Activated CD4-positive, alpha-beta T cell treated with anti-CD3 and anti-CD28 coated beads, Interleukin-10, Interleukin-2, amounts not matched to agents 100 ng/mL and 50 ng/mL, durations not matched to agents 16 hours and 8 hours (primary cell): ENCODE measurements at places on chromosomes 3 and 15.

- no peak for DNase-seq
These were observed 189.9 kb downstream of the AKAP13 start for GRCh38 chr15:85570336-85570735.

DNA sequence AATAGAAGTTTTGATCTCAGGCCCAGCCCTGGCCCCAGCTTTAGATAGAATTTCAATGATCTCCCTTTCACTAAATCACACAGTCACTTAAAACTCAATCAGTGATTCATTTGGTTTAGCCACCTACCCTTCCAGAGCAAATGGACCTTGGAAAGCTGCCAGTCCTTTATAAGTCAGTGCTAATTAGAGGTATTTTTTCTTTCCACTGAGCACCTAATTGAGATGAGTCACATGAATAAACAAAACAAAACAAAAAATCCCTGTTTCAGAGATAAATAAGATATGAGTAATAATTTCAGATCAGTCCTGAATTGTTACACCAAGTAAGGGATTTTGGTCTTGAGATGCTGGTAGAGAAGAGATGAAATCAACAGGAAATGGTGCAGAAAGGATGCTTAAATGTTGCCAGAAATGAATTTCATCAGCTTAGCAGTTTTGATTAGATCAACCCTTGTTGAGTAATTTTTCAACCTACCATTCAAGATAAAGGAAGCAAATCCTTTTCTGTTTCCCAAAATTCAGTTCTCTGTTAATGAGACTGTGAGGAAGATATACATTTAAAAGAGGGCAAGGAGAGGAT lies 352.0 kb upstream of the COL8A1 start:
- no peak for DNase-seq

GRCh38 chr3:134356411-134357040 lies 17.7 kb downstream of the AMOTL2 start:
- no peak for DNase-seq

- DNase-seq, result peak; percentile 7
These were observed 85.9 kb upstream of the ABHD2 start for GRCh38 chr15:89002281-89002761.

DNA sequence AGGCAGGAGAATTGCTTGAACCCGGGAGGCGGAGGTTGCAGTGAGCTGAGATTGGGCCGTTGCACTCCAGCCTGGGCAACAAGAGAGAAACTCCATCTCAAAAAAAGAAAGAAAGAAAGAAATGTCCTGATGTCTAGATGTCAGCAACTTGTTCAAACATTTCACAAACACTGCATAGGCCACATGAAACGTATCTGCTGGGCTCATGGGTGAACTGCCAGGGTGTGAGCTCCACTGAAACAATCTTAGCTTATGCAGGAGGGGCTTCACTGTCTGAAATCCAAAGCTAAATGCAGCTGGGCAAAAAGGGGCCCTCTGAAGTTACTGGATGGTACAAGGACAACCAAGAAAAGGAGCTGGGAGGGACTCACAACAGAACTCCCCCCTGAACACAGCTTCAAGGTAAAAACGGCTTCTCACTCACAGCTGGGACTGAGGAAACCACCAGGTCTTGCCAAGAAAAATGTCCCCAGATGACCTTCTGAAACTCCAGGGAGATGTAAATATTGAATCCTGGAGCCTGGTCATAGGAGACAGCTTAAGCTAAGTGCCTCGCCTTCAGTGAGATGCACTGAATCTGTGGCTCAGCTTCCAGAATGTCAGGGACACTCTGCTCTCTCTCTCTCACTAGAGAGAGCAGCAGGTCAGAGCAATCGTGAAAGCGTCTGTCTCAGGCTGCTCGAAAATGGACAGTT lies 31.9 kb downstream of the SEC61A1 start:
- DNase-seq, result no peak

GRCh38 chr15:74889390-74889882 lies 406 bp upstream of the MPI start:
- peak; percentile 32 for DNase-seq

DNA sequence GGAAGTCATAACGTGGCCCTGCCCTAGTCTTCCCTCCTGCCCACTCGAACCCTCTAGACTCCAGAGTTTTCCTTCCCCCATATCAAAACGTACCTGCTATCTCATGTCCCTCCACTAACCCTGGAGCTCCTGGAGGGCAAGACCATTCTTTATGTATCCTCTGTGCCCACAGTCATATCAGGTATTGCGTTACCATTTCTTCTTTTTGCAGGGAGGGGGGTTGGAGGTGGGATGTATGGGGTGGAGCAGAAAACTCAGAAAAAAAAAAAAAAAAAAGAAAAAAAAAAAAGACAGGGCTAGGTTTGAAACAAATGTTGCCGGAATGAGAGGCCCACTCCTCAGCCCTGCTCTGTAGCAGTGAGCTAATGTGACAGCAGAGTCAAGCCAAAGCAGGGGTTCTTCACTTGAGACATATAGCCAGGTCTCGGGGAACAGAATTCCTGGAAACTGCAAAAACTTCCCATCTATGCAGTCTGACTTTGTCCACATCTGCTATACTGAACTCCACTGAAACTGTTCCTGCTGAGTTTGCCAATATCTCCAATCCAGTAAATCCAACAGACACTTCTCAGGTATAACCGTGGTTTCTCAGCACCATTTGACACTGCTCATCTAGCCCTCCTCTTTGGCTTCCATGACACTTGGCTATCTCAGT lies 31.1 kb downstream of the PARP16 start:
- DNase-seq, result no peak

GRCh38 chr3:115092220-115092791 lies 54.8 kb downstream of the ZBTB20 start:
- peak; percentile 45 for DNase-seq

- DNase-seq, result no peak
These were observed 285.8 kb downstream of the ROBO2 start for GRCh38 chr3:77325702-77326101.

- DNase-seq, result peak; percentile 56
These were observed 657 bp downstream of the TLNRD1 start for GRCh38 chr15:81001152-81002008.

- DNase-seq, result no peak
These were observed 138.3 kb downstream of the LRIG1 start for GRCh38 chr3:66362541-66362941.

DNA sequence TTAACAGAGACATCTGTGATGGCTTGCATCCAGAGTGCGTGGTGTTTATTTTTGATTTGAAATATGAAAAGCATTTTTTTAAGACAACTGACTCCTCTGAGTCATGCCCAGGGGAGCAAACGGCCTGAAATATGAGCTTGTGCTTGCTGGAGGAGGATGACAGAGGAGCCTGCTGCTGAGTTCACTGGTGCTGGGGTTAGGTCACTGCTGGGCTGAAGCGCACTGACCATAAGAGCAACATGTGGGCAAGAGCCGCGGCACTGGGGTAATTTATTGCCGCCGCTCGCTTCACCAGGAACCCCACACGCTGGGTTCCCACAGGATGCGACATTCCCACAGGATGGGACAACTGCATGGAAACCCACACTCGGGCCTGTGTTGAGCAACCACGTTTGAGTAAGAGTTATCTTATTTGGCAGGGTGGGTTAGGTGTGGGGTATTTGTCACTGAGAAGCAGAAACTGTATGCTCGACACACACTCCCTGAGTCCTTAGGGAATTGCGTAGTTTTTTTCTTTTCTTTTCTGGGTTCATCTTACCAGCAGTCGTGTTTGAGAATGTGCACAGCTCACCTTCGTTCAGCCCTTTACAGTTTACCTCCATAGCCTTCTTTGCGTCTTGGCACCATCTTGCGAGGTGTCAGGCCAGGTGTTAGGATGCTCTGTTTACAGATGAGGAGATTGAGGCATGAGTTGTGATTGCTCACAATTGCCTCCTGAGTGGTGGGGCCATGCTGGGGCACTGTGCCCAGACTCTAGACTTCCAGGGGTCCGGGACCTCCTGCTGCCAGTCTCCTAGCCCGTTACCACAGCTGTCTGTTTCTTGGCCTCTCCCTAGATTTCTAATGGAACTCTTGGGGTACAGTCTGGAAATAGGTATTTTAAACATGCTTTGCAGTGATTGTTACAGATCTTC lies 60.4 kb downstream of the SMAD3 start:
- no peak for DNase-seq

DNA sequence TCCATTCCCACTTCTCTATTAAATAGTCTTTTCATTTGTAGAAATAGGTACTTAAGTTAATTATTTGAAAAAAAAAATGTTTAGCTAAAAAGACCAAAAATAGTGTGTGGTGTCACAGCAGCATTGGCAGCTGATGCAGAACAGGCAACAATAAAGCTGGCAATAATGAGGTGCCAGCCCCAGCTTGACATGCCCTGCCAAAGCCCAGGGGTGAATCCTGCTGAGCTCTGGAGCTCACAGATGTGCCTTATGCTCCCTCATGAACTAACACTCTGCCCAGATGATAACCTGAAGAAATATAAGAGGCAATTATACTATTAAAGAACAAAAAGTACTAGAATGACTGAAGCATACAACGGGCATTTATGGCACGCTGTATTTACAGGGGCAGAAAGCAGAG lies 63.8 kb downstream of the IGSF11 start:
- DNase-seq, result no peak

GRCh38 chr3:64675687-64676247 lies 12.0 kb downstream of the ADAMTS9 start:
- no peak for DNase-seq
